Activated T-cell treated with anti-CD3 and anti-CD28 coated beads, Interleukin-2, amount 50 U/mL, for 1 hour (primary cell): ENCODE measurements at places on chromosomes 7 and 10.

GRCh38 chr7:149854611-149855360, 16.6 kb downstream of the ZNF862 start:
- no peak for DNase-seq

- DNase-seq: no peak
These were observed 37.3 kb downstream of the PAX2 start for GRCh38 chr10:100782461-100783244.

GRCh38 chr10:69892816-69893215, 91.1 kb downstream of the COL13A1 start:
- DNase-seq: no peak

GRCh38 chr7:151381348-151382078, 28.3 kb downstream of the WDR86 start:
- DNase-seq: peak; percentile 75

DNA sequence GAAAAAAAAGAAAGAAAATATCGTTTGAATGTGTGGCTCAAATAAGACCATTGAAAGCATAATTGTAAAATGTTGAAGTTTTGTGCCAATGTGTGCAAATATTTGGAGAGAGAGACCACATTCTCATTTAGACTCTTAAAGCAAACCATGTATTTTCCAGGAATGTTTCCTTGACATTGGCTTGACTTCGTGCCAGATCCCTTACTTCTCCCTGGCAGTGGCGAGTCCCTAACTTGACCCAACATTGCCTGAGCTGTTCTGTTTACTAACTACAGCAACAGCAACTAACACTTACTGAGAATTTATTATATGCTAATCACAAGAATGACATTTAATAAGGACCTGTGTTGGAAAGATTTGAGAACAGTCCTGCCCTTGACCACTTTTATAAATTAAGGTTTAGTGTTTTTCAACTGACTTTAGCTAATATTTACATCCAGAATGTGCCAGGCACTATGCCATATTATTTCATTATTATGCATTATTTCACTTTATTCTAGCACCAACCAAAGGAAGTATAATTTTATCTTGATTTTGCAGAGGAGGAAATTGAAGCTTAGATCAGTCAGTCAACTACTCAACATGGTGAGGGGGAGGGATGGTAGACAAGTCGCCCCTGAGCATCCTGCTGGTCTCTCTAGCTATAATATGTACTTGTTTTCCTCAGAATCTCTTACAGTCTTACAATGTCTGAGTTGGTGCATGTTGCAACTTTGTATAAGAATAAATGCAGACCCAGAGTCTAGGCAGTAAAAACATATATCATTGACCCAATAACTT, 29.7 kb downstream of the ZNF467 start:
- DNase-seq: no peak

- DNase-seq: no peak
These were observed 51.4 kb downstream of the PCDH15 start for GRCh38 chr10:54749623-54750022.

DNA sequence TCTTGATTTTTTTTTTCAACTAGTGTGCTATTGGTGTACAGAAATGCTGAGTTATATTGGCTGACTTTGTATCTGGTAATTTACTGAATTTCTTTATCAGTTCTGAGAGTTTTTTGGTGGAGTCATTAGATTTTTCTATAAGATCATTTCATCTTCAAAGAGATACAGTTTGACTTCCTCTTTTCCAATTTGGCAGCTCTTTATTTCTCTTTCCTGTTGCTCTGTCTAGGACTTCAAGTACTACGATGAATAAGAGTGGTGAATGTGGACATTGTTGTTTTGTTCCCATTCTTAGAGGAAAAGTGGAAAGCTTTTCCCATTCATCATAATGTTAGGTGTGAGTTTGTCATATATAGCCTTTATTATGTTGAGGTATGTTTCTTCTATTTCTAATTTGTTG, 50.2 kb downstream of the LOXL4 start:
- no peak for DNase-seq

GRCh38 chr10:94571081-94571480, 25.5 kb downstream of the HELLS start:
- DNase-seq: no peak

DNA sequence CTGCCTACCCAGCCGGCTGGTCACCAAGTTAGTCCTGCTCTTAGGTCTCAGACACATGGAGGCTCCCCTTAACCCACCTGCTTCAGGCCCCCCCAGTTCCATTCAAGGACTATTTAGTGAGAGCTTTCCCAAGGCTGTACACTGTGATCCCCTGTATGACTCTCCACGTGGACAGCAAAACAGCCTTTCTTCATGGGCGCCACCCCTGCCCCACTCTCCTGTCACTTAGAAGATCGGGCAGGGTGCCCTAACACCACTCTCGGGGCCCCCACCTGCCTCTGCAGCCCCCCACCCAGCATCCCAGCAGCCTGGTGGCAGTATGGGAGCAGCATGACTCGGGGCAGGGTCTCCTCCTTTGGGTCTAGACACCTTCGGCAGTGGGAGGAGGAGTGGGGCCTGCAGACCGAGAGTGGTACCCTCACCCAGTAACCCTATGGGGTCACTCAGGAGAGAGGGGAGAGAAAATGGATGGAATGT, 116.6 kb downstream of the PTPN20 start:
- DNase-seq: peak; percentile 11

- no peak for DNase-seq
These were observed 246.2 kb downstream of the CCDC7 start for GRCh38 chr10:32692174-32692573.

- no peak for DNase-seq
These were observed 18.1 kb downstream of the RAB11FIP2 start for GRCh38 chr10:118028619-118029018.

GRCh38 chr7:118175740-118176139, 8.2 kb upstream of the LSM8 start:
- no peak for DNase-seq

- DNase-seq: no peak
These were observed 16.6 kb upstream of the FAM170B start for GRCh38 chr10:49150426-49150825.

DNA sequence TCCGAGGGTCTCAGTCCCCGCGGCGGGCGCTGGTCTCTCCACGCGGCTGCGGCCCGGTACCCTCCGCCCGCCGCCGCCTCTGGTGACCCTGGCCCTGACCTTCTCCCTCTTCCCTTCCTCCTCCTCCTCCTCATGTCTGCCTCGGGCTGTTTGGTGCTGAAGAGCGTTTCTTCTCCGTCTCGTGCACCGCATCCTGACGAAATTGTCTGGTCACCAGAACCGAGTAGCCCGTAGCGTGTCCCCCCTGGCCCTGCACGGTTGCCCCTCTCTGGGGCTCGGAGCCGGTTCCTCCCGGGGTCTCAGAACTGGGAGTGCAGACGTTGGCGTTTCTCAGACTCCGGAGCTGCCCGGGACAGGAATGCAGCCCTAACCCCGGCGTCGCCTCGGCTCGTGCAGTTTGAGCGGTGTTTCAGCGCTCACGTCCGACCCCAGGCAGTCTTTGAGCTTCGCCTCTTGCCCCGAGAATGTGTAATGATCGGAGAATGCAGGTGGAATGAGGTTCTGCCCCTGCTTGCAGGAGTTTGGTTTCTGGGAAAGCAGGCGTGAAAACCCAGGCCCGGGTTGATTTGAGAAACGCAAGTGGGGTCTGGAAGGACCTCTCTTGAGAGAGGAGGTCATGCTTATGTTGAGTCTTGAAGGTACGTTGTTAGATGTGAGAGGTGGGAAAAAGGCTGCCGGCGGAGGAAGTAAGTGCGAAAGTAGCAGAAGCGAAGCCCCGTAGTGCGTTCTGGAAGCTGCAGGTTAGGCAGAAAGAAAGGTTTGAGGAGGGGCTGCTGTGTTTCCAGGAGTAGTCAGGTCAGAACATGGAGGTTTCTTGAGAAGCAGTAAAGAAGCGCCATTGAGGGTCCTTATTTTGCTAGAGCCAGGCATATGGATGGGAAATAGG, 743 bp downstream of the RBM17 start:
- DNase-seq: peak; percentile 36

DNA sequence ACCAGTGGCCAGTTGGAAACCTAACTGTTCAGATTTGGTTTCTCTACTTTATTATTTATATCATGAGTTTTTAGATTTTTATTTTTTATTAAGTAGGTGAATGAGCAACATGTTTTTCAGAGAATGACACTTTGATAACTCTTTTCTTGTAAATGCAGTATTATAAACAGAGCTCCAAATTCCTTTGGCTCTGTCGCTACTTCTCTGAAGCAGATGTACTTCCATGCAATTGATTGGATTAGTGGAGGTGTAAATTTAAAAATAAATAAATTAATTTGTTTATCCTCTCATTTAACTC, 34.3 kb upstream of the ICA1 start:
- DNase-seq: no peak

GRCh38 chr10:6100370-6100769, 11.5 kb downstream of the RBM17 start:
- DNase-seq: no peak

- no peak for DNase-seq
These were observed 19.1 kb downstream of the PDE1C start for GRCh38 chr7:32051128-32051527.

DNA sequence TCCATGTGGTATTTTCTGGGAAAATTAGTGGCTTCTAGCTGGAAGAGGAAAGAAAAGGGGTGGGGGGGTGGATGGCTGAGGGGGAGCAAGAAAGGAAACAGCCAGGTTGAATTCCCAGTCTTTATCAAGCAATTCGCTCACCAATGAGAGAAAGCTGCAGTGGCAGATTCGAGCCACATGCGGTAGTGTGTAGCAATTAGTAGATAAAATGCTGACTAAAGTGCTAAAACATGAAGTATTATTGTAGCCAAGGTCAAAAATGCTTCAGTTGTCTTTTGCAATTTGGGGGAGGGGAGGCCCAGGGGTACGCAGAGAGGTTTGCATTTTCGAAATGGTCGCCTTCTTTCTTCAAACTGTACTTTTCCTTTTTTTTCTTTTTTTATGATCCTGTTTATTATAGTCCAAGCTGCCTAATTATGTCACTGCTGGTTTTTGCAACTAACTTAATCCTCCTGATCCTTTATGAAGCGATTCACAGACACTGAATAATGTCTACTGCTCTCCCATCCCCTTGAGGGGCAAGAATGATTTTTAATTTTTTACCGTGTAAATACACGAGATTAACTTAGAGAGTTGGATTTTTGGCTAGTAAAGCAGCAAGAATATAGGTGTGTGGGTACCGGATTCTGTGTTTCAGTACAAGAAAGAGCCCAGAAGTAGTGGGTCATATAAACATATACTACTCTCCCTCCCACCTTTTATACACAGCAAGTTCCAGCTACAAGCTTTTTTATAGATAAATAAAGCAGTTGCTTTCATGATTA, 3.6 kb upstream of the ARID5B start:
- no peak for DNase-seq

DNA sequence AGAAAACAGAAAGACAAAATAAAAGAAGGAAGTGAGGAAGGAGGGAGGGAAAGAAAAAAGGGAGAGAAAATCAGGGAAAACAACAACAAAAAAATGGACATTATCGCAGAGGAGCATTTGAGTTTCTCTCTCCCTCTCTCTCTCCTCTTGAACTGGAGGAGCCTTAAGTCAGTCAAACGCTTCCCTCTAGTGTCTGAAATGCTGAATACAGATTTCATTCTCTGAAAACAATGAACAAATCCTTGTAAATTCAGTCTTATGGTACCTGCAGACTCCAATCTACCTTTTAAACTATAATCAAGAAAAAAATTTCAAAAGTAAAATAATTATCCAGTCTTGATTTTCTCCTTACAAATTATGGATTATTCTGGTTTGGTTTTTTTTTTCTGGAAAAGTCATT, 89.2 kb upstream of the PFKP start:
- DNase-seq: no peak

DNA sequence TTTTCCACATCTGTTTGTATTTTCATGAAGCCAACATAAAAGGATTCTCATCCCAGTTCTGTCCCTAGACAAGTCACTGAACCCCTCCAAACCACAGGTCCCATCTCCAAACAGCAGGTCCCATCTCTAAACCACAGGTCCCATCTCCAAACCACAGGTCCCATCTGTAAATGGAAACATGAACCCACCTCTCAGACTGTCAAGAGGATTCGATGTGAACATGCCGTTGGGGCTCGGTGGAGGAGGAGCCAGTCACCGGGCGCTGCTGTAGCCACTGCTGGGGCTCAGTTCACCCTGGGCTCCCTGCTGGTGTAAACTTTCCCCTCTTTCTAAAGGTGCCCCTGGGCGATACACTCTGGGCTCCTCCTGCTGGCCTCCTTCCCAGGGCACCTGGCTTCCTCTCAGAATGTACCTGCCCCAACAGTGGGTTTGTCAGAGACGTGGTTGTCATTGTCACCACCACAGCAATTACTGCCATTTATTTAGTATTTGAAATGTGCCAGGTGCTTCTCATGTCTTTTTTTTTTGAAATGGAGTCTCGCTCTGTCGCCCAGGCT, 13.0 kb downstream of the LHPP start:
- no peak for DNase-seq

- DNase-seq: no peak
These were observed 1.3 kb upstream of the FAM3C start for GRCh38 chr7:121397361-121397760.

GRCh38 chr10:110074758-110075671, 67.2 kb downstream of the ADD3 start:
- DNase-seq: no peak

DNA sequence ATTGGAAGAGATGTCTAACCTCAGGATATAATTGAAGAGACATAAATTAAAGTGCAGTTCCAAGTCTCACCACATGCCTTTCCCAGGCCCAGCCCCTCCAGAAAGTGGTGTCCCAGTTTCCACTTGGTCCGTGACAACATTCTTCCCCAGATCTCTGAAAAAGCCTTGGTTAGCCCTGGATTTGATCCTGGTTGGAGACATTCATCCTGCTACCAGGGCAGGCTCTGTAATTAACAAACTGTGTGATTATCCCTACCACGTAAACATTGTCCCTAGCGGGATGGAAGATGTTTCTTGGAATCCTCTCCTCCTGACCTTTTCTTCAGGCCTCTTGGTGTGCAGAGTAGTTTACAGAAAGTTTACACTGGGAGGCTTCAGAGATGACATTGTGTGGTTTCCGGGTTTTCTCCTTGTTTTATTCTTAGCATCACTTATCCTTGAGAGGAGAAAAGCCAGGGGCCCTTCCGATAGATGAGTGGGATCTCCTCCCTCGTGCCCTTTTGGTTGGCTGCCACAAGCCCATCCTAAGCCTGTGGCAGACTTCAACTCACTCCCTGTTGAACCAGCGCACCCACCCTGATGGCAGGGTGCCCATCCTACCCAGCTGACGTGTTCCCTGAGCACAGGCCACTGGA, 83.8 kb downstream of the COL13A1 start:
- DNase-seq: no peak

- no peak for DNase-seq
These were observed 292.0 kb upstream of the AOAH start for GRCh38 chr7:37016064-37016878.

GRCh38 chr7:45007571-45008328, 7.7 kb downstream of the CCM2 start:
- DNase-seq: no peak
